Stimulated activated CD4-positive, alpha-beta T cell treated with anti-CD3 and anti-CD28 coated beads, Interleukin-1b, Interleukin-23, amount 100 ng/mL, for 1 hour (primary cell): ENCODE measurements at places on chromosomes 3 and 15.

DNA sequence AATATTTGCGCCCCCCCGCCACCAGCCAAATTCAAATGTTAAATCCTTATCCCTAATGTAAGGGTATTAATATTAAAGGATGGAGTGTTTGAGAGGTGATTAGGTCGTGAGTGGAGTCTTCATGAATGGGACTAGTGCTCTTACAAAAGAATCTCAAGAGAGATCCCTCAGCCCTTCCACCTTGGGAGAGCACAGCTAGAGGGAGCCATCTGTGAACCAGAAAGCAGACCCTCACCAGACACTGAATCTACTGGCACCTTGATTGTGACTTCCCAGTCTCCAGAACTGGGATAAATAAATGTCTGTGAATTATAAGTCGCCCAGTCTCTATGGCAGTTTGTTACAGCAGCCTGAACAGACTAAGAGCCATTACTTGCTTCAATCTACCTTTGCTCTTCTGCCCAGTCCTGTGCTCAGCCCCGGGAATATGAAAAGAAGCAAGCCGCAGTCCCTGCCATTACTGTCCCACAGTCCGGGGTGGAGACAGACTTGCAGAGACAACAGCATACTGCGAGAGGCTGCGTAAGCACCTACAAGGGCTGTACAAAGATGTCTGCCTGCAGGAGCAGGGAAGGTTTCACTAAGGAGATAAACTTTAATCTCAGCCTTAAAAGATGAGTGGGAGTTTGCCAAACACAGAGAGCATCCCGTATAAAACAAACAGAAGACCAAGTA is 110.7 kb upstream of the TMCO5A start:
- no peak for DNase-seq

- DNase-seq: no peak
These were observed 14.9 kb downstream of the SPRED1 start for GRCh38 chr15:38267421-38268022.

- DNase-seq: no peak
These were observed 973.4 kb downstream of the ROBO1 start for GRCh38 chr3:78794431-78794830.

GRCh38 chr15:33068007-33068481 is 126.5 kb downstream of the FMN1 start:
- DNase-seq: no peak

- DNase-seq: no peak
These were observed 115.4 kb upstream of the GBE1 start for GRCh38 chr3:81876826-81877225.

GRCh38 chr3:147395899-147396711 is 10.2 kb downstream of the ZIC4 start:
- no peak for DNase-seq

GRCh38 chr3:152658977-152659720 is 175.8 kb upstream of the P2RY1 start:
- no peak for DNase-seq

DNA sequence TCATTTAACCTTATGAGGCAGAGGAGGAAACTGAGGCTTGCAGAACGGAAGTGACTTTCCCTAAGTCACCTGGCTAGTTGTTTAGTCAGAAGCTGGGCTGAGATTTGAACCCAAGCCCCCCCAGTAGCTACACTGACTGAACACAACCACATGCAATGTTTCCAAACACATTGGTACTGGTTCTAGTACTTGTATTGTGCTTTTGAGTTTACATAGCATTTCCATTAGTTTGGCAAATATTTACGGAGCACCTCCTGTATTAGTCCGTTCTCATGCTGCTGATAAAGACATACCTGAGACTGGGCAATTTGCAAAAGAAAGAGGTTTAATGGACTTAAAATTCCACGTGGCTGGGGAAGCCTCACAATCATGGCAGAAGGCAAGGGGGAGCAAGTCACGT is 56.3 kb upstream of the ITGA11 start:
- DNase-seq: no peak

GRCh38 chr15:36601497-36601932 is 22.1 kb downstream of the CDIN1 start:
- no peak for DNase-seq

DNA sequence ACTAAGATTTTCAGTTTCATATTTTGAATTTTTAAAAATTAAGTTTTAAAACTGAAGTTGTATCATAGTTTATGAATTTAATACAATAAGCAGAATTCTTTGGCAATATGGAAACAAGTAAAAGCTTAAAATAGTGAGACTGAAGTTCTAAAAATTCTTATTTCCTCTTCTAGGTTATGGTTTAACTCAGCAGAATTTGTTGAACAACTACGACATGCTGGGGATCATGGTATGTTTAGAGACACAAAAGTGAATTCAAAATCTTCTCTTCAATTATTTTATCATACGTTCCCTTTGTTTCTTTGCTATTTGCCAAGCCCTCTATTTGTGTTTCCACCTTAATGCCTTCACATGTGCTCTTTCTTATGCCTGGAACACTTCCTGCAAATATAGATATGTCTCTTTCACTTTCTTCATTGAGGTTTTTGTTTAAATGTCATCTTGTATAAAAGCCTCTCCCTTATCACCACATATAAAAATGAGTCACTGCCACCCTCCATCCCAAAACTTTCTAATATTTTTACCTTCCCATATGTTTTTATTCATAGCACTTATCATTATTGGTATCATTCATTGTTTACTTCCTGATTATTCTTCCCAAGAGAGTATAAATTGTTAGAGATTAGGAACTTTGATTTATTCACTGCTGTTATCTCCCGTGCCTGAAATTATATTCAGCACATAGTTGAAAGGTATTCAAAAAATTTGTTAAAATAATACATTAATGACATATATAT is 6.4 kb downstream of the SUCNR1 start:
- DNase-seq: no peak

- no peak for DNase-seq
These were observed 825.7 kb downstream of the SQOR start for GRCh38 chr15:46460431-46461094.

- DNase-seq: no peak
These were observed 7.5 kb upstream of the MEGF11 start for GRCh38 chr15:66261056-66261455.

DNA sequence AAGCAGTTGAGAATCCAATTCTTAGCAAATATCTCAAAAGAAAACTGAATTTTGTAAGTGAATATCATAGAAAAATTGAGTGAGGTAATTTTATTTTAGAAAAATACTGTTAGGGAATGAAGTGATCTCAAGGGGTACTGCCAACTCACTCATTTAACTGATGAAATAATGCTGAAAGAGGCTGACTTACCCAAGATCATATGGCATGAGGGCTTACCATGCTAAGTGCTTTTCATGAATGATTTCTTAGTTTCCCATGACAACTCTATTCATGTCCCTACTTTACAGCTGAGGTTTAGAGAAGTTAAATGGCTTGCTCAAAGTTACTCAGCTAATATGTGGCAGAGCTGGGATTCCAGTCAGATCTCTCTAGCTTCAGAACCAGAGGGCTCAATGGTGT is 30.6 kb downstream of the CCDC14 start:
- DNase-seq: no peak

DNA sequence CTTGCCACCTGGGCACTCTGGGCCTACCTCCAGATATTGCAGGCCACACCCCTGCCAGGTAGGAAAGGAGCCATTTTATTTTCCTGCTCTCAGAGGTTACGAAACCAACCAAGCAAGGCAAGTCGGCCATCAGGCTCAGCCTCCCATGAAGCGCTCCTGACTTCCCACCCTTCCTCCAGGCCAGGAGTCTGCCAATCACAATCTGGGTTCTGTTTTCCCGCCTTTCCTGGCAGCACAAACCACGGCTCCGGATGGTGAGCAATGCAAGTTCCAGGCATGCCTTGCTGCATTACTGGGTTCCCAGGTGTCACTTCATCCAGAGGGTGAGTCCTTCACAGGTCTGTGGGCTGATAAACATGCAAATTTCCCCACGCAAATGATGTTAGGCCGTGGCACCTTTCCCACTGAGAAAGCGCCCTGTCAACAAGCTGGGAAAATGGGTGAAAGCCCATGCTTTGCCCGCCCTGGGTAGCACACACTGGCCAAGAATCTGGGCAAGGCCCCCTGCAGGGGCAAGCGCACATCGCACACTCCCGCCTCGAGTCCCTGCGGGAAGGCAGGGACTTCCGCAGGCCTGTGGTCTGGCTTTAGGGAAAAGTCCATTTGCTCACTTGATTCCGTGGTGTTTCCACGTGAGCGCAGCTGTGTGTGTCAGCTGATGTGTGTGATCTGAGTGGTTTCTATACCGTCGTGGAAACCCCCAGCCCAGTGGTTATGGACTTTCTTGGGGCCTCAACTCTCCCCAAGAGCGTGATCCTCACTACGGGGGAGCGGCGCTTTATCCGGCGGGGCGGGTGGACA is 61.6 kb upstream of the RYK start:
- no peak for DNase-seq

DNA sequence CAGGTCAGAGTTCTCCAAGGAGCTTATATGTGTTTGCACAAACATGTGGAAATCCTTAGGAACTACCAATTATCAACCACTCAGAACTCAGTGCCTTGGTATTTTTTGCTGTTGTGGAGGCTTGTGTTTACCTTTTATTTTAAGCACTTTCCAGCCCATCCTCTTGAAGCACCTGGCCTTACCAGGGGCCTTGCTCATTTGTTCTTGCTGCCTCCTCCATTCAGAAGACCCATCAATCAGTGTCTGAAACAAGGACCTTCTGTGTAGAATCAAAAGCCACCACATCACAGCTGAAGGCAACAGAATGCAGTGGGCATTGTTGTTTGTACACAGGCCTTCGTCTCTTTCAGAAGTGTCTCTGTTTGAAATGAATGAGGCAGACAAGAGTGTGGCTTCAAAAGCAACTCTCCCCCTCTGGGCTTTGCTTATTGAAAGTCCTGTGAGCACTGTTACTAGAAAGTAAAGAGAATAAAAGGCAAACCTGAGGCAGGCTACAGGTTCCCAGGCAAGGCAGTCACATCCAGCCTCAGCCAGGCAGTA is 24.5 kb upstream of the LIPC start:
- DNase-seq: no peak

- no peak for DNase-seq
These were observed 32.6 kb downstream of the TMOD2 start for GRCh38 chr15:51783967-51784366.

- DNase-seq: no peak
These were observed 5.2 kb downstream of the ANXA2 start for GRCh38 chr15:60392601-60392985.

DNA sequence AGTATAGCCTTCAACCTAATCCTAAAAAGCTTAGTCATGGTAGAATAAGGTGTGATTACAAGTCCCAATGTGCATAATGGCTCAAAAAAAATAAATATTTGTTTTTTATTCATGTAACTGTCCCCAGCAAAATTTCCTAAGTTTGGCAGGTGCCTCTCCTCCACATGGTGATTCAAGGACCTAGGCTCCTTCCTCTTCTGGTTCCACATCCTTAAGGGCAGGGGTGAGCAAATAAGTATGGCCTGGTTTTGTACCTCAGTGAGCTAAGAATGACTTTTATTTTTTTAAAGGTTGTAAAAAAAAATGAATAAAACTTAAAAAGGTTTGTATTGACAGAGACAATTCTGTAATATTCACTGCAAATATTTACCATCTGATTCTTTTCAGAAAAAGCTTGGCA is 343.5 kb upstream of the UBE2E2 start:
- DNase-seq: no peak

GRCh38 chr15:48406266-48406891 is 75.2 kb downstream of the DUT start:
- DNase-seq: no peak

- DNase-seq: no peak
These were observed 37.2 kb downstream of the SSUH2 start for GRCh38 chr3:8607234-8608040.

GRCh38 chr3:197487911-197488391 is 67.8 kb downstream of the BDH1 start:
- DNase-seq: no peak

DNA sequence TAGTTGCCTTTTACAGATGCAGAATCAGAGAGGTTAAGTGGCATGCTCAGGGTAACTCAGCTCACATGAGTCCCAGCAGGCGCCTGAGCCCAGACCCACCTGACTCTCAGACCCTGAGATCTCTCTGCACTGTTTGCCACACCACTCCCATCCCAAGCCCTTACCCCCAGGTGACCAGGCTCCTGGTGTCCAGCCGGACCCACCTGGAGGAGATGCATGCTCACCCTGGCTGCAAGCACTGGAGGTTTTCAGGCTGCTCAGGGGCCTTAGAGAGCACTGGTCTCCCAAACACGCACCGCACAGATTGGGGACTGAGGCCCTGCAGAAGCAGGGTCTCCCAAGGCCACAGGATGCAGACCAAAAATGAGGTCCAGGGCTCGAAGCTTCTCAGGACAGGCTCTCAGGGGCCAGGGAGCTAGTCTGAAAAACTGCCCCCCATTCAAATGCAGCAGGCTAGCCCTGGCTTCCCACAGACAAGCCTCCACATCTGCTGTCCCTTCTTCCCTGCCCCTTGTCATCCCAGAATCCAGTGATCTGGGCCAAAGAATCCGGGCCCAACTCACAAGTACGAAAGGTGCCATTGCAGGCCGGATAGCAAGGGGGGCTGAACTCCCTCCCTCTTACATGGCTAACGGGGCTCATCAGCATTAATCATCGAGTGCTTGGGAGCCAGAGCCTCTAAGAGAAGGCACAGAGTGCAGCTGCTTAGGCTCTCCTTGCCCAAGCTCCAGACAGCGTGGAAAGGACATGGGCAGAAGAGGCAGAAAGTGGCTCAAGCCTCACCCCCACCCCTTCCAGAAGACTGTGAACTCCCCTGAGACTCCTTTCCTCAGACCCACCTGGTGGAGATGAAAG is 90.2 kb upstream of the PRR20G start:
- no peak for DNase-seq

GRCh38 chr3:34360713-34361112 is 562.3 kb downstream of the PDCD6IP start:
- DNase-seq: no peak

DNA sequence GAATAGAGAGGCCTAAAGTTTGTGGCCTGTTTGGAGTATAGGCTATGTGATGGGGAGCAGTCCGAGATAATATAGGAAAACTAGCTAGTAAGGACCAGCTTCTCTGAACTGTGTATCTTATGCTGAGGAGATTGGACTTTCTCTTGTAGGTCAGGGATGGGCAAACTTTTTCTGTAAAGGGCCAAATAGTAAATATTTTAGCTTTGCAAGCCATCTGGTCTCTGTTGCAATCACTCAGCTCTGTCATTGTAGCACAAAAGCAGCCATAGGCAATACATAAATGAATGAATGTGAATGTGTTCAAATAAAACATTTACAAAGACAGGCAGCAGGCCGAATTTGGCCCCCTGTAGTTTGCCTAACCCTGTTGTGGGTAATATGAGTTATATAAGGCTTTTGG is 24.5 kb downstream of the TMOD3 start:
- no peak for DNase-seq

- DNase-seq: no peak
These were observed 414.7 kb upstream of the ARRDC4 start for GRCh38 chr15:97545799-97546198.
